ENCODE measurements at places on chromosomes 5 and 9.

DNA sequence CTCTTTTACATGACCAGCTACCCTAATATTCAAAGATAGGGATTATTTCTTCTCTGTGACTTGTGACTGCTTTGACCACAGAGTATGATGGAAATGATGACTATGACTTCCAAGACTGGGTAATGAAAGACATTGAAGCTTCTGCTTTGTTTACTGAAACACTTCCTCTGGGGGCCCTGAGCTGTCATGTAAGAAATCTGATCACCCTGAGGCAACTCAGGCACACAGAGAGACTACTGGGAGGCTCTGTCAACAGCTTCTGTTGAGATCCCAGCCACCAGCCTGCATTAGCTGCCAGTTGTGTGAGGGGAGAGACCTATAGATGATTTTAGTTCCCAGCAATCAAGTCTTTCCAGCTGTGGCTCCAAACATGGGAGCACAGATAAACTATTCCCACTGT is 76.5 kb downstream of the KCTD16 start:
- DNase-seq = no peak

- DNase-seq = no peak
These were observed 21.8 kb downstream of the CDH6 start for GRCh38 chr5:31215236-31215635.

DNA sequence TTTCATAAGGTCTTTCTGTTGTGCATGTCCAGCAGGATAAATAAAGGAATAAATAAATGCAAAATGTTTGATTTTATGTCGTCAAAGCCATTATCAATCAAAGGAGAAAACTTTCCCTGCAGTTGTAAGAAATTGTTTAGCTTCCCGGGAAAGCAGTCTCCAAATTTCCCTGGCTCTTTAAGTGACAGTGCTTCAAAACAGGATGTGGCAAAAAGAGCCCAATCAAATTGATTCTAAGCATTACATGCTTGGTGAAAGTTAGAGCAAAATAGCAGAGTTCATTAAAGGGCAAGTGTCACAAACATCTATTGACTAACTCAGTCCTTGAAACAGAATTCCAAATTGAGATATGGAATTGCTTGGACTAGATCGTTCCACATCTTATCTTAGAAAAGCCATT is 704.1 kb downstream of the PRELID2 start:
- no peak for DNase-seq

- no peak for DNase-seq
These were observed 10.9 kb upstream of the FRMPD1 start for GRCh38 chr9:37639841-37640240.

DNA sequence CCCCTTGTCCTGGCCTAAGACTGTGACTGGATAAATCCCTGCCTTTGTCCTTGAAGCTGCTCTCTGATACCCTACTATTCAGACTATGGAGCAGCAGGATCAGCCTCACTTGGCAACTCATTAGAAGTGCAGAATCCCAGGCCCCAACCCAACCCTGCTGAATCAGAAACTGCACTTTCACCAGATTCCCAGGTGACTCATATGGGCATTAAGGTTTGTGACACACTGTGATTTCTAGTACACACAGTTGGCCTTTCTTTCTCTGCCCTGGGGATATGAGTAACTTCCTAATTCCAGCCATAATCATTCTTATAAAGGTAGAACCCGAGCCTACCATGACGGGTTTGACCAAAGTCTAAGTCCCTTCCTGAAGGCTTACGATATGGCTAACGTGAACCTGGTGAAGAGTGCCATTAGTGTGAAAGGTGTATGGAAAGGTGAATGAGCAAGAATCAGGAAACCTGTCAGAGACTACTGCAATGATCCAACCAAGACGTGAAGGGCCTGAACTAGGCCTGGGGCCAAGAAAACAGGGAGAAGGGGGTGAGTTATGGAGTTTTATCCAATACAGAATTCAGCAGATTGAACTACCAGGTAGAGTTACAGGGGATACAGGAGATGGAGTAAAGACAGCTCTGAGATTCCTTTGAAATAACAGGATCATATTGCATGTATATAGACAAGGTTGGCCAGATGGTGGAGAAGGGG is 533.0 kb downstream of the BNC2 start:
- DNase-seq = no peak

GRCh38 chr9:77957652-77958051 is 74.0 kb downstream of the GNAQ start:
- peak; percentile 58 for DNase-seq

- DNase-seq = no peak
These were observed 148.3 kb upstream of the MSX2 start for GRCh38 chr5:174576042-174576441.

GRCh38 chr9:35910613-35911359 is 1.5 kb downstream of the SPAAR start:
- peak; percentile 12 for DNase-seq

DNA sequence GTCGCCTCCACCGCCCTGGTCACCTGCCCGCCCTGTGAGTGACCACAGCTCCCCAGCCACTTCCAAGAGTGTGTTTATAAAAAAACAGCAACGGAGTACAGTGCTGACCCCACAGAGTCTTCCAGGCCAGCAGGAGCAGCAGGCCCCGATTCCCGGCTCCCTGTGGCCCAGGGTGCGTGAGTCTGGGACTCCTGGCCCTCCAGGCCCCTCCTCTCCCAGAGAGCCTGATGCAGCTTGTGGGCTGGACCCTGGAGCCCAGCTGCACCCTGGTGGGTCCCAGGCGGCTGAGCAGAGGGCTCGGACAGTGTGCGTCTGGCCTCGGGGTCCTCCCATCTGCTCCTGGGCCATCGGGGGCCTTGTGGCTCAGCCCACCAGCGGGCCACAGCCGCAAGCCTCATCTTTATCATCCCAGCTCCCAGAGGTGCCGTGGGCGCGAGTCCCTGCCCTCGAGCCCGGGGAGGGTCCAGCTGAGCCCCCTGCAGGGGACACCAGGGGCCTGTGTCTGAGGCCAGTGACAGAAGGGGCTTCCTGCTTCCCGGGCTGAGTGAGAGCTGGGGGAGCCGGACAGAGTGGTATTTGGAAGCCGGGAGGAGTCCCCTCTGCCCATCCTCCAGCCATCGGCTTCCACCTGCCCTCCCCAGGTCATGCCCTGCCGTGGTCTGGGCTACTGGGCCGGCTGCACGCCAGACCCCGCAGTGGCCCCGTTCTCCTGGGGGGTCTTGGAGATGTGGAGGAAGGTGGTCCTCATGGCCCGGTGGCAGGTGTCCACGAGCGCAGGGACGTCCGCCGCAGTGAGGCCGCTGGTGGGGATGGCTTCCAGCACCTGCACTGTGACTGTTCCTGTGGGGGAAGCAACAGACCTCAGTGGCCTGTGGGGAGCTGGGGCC is 10.6 kb downstream of the EGFL7 start:
- DNase-seq = no peak

DNA sequence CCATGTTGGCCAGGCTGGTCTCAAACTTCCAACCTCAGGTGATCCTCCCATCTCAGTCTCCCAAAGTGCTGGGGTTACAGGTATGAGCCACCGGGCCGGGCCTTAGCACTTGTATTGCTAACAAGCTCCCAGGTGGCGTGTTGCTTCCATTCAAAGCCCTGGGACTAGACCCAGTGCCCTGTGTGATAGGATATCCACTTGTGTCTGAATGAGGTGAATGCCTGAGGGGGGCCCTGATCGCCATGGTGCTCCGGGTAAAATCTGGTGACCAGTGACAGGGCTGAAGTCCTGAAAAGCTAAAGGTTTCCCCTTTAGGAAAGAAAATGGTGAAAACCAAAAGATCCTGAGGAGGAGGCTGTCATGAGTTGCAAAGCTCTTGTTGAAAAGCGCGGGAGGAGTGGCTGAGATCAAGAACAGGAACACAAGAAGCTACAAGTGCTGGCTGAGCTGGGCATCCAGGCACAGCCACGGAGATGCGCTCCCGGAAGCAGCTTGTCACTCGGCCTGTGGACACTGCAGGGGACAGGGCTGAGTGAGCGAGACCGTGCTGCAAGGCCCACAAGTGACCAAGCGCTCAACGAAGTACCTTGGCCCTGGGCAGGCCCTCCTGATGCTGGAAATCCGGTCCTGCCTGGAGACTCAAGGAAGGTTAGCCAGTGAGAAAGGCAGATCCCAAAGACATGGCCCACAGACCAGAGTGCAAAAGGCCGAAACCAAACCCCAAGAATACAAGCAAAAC is 39.8 kb upstream of the NXNL2 start:
- no peak for DNase-seq

GRCh38 chr5:168976311-168976970 is 324.5 kb downstream of the SLIT3 start:
- DNase-seq = no peak

DNA sequence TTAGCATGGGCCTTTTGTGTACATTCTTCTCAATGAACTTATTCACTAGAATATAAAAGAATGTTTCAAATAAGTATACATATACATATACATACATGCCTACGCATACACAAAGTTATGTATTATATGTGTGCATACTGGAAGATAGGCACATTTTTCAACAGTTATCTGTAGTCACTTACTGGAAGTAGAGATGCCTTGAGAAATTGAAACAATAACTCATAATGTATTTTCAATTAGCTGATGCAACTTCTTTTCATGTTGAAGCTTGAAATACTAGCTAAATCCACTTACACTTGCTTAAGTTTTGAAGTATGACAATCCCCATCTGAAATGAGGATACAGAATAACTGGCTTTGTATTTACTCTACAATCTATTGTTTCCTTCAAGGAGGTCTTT is 469.0 kb upstream of the PTGER4 start:
- DNase-seq = no peak

- DNase-seq = no peak
These were observed 16.5 kb upstream of the ISCA1 start for GRCh38 chr9:86298873-86299272.

- DNase-seq = no peak
These were observed 136.2 kb downstream of the CFAP90 start for GRCh38 chr5:7714697-7715096.

DNA sequence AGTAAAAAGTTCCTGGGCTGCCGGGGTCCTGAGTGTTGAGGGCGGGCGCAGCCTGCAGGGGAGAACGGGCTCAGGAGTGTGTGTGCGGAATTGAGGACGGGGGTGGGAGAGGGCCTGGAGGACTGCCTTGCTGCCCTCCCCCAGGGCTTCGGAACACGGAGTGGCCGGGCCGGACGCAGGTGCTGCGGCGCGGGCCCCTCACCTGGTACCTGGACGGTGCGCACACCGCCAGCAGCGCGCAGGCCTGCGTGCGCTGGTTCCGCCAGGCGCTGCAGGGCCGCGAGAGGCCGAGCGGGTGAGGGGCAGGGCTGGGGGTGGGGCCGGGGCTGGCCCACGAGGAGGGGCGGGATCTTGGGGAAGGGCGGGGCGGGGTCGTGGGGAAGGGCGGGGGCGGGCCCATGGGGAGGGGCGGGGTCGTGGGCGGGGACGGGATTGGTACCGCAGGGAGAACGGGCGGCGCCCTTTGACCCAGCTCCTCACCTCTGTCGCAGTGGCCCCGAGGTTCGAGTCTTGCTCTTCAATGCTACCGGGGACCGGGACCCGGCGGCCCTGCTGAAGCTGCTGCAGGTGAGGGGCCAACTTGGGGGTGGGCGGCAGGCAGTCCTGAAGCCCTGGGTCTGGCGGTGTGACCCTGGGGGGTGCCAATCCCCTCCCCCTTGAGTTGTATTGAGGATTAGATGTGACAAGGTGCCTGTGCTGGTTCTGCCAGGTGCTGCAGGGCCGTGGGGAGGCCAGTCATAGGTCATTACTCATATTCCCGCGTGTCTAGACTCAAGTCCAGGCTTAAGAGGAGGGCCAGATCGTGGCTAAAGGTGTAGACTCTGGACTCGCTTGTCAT is 7.1 kb downstream of the FPGS start:
- peak; percentile 45 for DNase-seq

- no peak for DNase-seq
These were observed 117.7 kb downstream of the STARD4 start for GRCh38 chr5:111394586-111394985.

GRCh38 chr9:113858282-113858681 is 17.8 kb upstream of the ZNF618 start:
- DNase-seq = no peak

DNA sequence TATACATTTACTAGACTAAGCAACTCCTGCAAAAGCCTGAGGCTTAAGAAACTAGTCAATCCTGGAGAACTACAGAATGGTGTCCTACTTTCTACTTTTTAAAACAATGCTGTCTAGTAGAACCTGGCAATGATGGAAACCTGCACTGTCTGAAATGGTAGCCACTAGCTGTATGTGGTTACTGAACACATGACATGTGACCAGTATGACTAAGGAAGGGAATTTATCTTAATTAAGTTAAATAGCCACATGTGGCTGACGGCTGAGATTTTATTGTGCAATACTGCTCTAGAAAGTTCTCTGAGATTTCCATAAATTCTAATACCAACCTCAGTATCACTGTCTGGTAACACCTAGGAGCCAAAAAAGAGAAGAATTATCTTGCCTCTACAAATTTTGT is 44.9 kb upstream of the RAPGEF6 start:
- no peak for DNase-seq

- DNase-seq = no peak
These were observed 5.5 kb downstream of the NKX2-5 start for GRCh38 chr5:173229382-173229959.

DNA sequence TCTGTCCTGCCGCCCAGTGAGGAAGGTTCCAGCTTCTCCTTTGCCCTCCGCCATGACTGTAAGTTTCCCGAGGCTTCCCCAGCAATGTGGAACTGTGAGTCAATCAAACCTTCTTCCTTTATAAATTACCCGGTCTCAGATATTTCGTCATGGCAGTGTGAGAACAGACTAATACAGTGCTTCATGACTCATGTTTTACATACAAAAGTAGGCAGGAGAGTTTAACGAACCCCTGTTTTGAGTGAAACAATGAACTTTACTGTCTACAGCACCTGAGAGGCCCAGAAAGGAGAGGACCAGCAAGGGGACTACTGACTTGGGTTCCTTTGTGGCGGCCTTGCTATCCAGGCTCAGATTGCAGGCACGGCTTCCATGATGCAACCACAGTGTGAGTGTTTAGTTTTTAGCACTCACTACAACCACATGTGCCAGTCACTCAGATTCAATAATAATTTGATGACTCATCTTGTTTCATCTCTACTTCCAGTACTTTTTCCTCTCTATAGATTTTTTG is 139.1 kb upstream of the CLINT1 start:
- DNase-seq = no peak

- no peak for DNase-seq
These were observed 29.9 kb downstream of the TUT7 start for GRCh38 chr9:86324308-86324707.
